ENCODE measurements at places on chromosomes 4 and X.

GRCh38 chr4:18319431-18319830 is 297.9 kb upstream of the LCORL start:
- no peak for DNase-seq

GRCh38 chr4:15794905-15795304 is 16.8 kb downstream of the CD38 start:
- DNase-seq: no peak

GRCh38 chr4:51885363-51885762 is 42.4 kb downstream of the DCUN1D4 start:
- DNase-seq: no peak

DNA sequence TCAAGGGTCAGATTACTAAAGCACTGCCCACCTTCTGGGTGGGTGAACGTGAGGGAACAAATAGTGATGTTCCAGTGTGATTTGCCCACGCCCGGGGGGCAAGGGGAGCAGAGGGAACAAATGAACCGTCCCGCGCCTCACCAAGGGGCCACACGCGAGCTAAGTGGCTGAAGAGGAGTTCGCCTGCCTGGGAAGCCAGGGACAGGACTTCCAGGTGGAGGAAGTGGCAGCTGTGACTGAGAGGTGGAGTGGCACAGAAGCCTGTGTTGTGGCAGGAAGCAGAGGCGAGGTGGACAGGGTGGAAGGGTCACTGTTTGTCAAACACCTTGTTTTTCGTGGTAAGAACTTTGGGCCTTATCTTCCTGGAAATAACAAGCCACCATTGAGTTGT is 9.0 kb upstream of the SORBS2 start:
- DNase-seq: no peak

- no peak for DNase-seq
Observed at GRCh38 chrX:153319295-153320046, 2.1 kb downstream of the PNMA6F start.

DNA sequence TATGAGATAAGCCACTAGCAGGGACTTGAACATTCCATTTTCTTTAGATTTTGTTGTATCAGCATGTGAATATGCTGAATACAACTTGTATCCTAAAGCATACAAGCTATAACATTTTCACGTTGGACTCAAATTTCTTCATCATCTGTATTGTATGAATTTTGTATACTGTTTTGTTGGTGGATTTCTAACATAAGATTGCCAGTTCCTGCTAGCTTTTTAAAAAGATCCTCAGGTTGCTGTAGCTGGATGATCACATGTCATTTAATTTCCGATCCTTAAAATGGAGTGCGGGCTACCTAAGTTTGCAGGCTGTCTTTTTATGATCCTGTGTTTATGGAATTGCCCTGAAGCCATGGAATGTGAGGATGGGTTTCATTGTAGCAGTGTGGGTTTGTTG is 6.9 kb downstream of the PDLIM5 start:
- no peak for DNase-seq

DNA sequence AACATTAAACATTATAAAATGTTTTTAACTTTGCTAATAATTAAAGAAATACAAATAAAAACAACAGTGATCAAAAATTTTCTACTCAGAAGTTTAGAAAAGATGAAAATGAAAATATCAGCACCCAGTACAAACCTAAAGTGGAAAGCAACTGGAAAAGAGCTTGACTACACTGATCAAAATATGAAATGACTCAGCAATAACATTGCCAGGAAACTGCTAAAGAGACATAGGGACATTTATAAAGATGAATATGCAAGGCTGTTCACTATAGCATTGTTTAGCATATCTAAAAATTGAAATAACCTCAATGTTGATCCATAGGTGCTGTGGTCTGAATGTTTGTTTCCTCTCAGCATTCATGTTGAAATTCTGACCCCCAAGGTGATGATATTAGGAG is 88.5 kb upstream of the NOCT start:
- no peak for DNase-seq

- DNase-seq: no peak
Observed at GRCh38 chr4:102612824-102613366, 111.7 kb downstream of the NFKB1 start.

GRCh38 chrX:139083191-139083590 is 371.7 kb upstream of the FGF13 start:
- DNase-seq: no peak

DNA sequence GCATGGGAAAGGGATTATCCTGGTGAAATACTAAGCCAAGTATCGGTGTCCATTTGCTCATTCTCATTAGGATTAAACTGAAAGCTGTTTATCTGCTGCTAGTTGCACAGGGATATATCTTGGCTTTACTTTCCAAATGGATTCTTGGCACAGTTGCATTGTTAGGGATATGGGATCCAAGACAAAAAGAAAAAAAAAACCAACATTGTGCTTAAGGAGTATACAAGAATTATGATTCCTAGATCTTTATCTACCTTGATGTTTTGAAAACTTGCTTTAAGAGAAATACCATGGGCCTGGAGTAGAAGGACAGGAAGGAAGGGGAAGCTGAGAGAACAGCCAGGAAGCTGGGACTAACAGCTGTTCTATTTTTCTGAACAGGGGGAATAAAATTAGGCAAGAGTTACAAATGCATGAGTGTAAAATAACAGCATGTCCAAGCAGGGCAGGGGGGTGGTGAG is 107.6 kb downstream of the ATXN3L start:
- no peak for DNase-seq

GRCh38 chrX:139720136-139720535 is 12.2 kb upstream of the MCF2 start:
- no peak for DNase-seq

GRCh38 chr4:111136438-111136837 is 513.6 kb upstream of the PITX2 start:
- no peak for DNase-seq

GRCh38 chrX:132821974-132822633 is 136.3 kb downstream of the HS6ST2 start:
- no peak for DNase-seq

DNA sequence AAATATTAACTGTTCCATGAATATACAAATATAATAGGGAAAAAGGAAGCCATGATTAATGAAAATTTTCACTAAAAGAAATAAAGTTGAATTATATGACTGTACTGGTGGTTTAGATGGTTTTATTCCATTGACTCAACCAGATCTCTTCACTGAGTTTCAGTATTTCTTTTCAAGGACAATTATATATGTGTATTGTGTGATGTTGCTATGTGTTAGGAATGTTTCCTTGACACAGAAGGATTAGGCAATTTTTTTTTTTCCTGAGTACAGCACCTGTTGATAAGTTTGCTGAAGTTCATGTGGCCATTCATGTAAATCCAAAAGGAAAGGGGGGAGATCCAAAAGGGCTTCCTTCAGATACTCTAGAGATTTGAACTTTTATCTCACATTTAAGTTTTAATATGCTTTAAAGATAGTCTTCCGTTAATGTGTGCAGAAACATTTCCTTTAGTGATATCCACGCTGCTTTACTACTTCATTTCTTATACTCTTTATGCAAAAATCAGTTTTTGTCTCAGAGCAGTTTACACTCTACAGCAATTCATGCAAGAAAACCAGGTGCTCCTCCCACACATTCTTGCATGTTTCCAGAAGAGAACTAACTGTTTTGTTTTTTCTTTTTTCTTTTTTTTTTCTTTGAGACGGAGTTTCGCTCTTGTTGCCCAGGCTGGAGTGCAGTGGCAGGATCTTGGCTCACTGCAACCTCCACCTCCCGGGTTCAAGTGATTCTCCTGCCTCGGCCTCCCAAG is 249.1 kb downstream of the RPA4 start:
- no peak for DNase-seq

GRCh38 chrX:13808865-13809264 is 8.0 kb downstream of the GPM6B start:
- DNase-seq: no peak

GRCh38 chrX:45900766-45901615 is 644.2 kb downstream of the ZNF674 start:
- no peak for DNase-seq

DNA sequence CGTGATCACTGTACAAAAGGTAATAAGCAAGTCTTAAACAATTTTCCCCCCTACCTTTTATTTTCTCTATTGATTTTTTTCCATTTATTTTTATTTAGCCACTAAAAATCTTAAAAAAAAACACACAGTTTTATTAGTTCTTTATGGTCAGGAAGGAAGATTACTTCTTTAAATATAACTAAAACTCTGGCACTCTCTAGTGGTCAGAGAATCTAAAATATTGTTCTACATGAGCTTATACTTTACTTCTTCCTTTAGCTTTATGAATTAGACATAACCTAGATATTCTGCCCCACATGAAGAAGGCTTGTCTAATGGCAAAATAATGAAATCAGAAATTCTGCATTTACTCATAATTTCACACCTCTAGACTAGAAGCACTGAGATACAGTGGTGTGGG is 135.2 kb downstream of the PDE5A start:
- no peak for DNase-seq

DNA sequence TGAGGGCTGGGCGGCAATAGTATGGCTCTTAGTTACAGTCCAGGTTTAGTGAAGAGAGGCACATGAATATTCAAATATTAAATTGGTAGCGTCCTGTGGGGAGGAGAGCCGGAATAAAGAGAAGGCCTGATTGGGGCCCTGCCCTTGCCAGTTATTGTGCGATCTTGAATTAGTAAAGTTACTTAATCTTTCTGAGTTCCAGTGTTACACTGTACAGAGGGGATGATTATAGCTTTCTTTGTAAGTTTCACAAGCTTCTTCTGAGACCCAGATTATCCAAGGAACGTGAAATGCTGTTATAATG is 1.2 kb downstream of the METAP1 start:
- DNase-seq: no peak

GRCh38 chr4:35167385-35167784 is 1076.9 kb downstream of the ARAP2 start:
- no peak for DNase-seq

DNA sequence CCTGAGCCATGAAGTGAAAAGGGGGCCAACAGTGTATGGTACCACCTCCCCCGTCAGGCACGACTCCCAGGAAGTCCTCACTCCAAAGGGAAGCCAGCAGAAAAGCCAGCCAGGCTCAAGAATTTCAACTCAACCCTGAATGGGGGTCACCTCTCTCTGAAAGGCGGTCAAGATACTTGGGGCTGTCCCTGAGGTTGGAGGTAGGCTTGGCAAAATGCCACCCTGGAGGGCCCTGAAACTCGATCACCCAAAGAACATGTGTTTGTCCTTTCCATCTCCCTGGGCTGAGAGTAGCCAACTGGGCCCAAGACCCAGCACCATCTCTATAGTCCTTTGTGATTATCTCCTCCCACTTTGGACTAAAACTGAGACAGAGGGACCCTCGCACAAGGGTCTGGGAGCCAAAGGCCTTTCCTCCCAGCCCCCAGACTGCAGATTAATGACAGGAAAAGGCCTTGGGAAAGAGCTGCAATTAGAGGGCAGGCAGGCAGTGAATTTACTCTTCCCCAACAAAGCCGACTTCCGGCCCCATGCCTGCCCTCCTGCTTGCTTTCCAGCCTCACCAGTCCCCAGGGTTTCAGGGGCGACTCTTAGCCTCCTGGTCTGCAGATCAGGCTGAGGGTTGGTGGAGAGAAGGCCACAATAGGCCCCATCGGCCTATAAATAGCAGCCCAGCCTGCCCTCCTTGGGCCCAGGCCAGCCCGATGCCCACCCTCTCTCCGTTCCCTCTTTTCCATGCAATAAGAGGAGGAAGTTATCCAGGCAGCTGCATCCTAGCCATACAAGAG is 5.6 kb downstream of the SASH3 start:
- DNase-seq: no peak

DNA sequence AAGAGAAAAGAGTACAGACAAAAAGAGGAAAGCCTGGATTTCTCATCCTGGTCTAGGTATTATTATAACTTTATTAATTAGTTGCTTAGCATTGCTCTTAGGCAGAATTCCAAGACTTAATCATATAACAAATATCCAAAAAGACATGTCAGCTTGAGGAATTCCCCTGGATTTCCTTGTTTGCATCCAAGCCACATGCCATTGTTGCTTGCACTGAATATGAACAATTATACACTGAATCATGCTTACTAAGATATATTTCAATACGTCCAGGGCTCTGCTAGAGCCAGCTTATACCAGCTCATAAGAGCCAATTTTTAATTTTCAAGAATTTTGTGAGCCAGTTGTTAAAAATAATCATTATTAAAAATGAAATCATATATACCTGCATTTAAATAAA is 5.5 kb upstream of the TLR10 start:
- DNase-seq: no peak

DNA sequence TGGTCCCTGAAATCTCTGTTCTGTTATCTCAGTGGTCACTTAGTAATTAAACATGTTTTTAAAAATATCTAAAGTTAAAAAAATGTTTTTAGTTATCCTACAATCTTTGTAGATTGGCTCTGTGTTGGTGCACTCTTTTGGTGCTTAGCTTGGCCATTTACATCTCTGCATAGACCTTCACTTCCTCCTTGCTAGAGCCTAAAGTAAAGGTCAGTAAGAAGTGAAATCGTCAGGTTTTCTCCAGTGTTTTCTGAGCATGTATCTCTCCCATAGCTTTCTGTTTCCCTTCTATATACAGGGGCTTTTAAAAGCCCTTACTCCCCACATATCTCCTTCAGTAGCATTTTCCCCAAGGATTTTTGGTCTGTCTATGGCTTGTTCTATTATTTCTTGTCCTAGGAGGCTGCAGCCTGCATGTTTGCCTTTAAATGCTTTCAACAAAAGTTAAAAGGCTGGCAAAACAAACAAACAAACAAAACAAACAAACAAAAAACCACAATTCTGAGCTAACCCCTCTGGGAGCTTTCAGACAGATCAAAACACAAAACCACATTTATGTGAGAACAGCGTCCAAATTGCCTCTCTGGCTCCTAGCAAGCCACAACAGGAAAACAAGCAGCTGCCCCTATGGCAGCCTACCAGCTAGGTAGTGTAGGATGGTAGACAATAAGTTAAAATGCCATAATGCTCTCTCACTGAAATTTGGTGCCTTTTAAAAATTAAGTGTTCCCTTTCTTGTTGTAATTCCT is 27.3 kb upstream of the GPRASP2 start:
- no peak for DNase-seq

- no peak for DNase-seq
Observed at GRCh38 chr4:80655662-80656061, 320.1 kb downstream of the CFAP299 start.

- DNase-seq: no peak
Observed at GRCh38 chr4:125322366-125322730, 7.6 kb downstream of the FAT4 start.

DNA sequence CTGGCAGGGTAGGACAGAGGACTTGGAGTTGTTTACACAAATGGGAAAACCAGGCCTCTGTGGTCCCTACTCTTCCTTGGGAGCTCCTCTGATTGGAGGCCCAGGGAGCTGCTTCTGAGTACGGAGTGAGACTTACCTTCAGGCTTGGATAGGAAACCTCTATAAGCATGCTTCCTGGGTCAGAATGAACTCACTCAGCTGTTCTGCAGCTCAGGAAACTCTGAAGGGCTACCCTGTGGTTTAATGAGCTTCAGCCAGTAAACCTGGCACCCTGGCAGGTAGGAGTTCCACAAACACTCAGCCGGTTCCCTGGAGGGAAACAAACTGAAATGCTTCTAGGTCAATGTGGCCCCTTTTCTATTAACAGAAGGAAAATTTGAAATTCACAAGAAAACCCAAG is 51.0 kb upstream of the TFDP3 start:
- DNase-seq: no peak

- DNase-seq: no peak
Observed at GRCh38 chr4:100469555-100469954, 48.3 kb downstream of the EMCN start.

Data from adrenal gland (tissue), 19 donors.